ENCODE measurements at places on chromosomes 6 and 20.

DNA sequence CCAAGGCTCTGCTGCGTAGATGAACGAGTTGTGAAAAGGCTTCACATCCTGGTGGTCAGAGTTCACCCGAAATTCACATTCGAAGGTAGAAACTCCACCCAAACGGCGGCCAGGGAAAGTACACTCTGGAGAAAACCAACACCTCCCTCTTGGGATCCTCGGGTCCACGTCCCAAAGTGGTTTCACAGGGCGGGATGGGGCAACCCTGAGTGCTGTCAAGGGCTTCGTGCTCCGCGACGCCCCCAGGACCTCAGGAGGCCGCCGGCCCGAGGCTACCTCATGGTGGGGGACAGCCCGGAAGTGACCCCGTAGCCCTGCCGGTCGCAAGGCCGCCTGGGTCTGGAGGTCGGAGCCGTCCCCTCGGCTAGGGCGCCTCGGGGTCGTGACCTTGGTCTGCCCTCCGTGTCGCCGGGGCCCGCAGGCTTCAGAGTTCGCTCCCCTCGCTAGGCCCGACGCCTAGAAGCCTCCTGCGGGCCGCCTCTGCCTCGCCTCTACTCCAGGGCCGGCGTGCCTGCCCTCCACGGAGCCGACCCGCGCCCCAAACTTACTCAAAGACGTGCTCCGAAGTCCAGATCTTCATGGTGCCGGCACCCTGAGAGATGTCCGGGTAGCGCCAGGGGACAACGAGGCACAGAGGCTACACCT is at the start of gene PRELID3B:
Gene PRELID3B (minus strand): TSS at position 636 of the 645 bp plus-strand sequence. CDS start 56 bp downstream, at position 580.
- DNase-seq: peak; percentile 61
- H3K4me1 ChIP-seq: peaks cover 28% of the 10 kb centered on the region
- peak within 1 kb of the TSS; percentile 93 for H3K4me3 ChIP-seq
- peak within 1 kb of the TSS; percentile 76 for H3K27ac ChIP-seq

DNA sequence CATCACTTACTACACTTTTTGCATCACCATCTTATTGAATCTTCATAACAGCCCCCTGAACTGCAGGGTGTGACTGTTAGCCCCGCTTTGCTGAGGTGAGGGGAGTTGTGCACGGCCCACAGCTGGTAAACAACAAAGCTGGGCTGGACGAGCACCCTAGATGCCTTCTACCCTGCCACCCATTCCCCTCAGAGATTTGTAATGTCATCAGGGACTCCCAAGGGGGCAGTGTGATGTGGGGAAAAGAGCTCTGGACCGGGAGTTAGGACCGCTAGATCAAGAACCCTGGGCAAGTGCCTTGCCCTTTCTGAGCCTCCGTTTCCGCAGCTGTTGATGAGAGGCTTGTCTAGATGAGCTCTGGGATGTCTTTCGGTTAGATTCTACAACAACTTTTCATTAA is 20.9 kb downstream of the PKIG start:
- DNase-seq: no peak
- H3K4me3 ChIP-seq: no peak overlapping the region
- H3K27me3 ChIP-seq: no peaks in the 10 kb centered on the region
- no peak overlapping the region for H3K27ac ChIP-seq
- no peaks in the 10 kb centered on the region for H3K36me3 ChIP-seq

DNA sequence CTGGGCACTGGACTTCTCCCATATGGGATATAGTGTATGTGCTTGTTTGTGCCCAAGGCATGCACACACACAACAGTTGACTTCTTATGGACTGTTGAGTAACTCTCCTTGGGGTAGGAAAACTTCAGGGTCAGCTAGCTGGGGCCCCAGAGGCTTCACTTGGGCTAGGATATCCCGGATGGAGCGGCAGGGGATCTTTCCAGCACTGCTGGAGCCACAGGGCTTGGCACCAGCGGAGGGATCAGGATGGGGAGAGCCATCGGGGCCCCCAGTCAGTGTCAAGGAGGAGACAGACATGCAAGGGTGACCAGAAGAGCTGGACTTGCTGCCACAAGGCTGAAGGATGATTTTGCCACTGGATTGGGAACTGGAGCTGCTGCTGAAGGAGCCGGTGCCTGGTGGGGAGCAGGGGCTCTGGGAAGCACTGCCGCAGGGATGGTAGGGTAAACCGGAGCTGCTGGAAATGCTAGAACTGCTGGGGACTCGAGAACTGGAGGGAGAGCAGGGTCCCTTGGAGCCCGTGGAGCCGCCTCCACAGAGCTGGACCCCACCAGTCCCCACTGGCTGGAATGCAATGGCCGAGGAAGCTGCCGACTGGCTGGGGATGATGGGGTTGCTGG is 1.5 kb downstream of the PSORS1C1 start:
- H3K36me3 ChIP-seq: no peaks in the 10 kb centered on the region
- no peak overlapping the region for H3K27ac ChIP-seq
- no peaks in the 10 kb centered on the region for H3K4me1 ChIP-seq
- DNase-seq: no peak

- H3K4me3 ChIP-seq: no peak overlapping the region
- H3K4me1 ChIP-seq: no peaks in the 10 kb centered on the region
- H3K27me3 ChIP-seq: no peaks in the 10 kb centered on the region
- H3K36me3 ChIP-seq: no peaks in the 10 kb centered on the region
- DNase-seq: no peak
- no peak overlapping the region for H3K27ac ChIP-seq
Observed at GRCh38 chr6:88263591-88263990, 97.4 kb upstream of the CNR1 start.

DNA sequence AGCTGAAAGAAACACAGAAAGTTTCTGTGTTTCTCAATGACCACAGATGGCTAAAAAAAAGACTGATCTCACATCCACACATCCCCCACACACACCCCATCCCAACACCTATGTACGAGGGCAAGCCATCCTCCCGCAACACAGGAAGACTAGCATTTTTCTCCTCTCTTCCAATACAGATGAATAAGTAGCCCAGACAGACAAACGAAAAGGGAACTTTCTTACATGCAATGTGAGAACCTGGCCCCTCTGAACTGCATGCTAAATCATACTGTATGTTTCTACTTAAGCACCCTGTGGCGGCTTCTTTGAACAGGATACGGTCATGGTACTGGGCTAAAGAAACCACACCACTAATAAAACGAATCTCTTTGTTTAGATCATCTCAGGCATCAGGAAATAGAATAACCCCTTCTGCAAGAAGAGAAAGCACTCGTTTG is 116.2 kb downstream of the GMDS start:
- H3K27me3 ChIP-seq: no peaks in the 10 kb centered on the region
- no peaks in the 10 kb centered on the region for H3K36me3 ChIP-seq
- H3K27ac ChIP-seq: no peak overlapping the region
- DNase-seq: no peak
- no peak overlapping the region for H3K4me3 ChIP-seq

- DNase-seq: no peak
- H3K27me3 ChIP-seq: no peaks in the 10 kb centered on the region
- no peaks in the 10 kb centered on the region for H3K4me1 ChIP-seq
- no peak overlapping the region for H3K4me3 ChIP-seq
- H3K36me3 ChIP-seq: no peaks in the 10 kb centered on the region
Observed at GRCh38 chr6:36329798-36330291, 6.8 kb downstream of the BNIP5 start.

DNA sequence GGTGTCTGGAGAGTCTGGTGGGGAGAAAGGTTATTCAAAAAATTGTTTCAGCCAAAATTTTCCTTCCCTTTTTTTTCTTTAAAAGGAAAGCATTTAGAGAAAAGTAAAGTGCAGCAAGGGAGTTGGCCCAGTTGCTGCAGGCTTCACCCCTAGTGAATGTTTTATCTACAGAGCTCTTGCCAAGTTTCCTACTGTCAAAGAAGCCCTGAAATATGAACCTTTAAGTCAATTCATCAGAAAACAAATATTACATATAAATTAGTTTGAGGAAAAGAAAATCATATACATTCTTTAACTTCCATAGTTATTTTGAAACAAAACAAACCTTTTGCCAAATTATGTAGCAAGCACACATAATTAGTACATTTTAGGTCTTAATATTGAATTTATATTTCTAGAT is 25.0 kb upstream of the HMGCLL1 start:
- DNase-seq: no peak
- H3K27ac ChIP-seq: no peak overlapping the region
- H3K4me3 ChIP-seq: no peak overlapping the region
- H3K36me3 ChIP-seq: no peaks in the 10 kb centered on the region

DNA sequence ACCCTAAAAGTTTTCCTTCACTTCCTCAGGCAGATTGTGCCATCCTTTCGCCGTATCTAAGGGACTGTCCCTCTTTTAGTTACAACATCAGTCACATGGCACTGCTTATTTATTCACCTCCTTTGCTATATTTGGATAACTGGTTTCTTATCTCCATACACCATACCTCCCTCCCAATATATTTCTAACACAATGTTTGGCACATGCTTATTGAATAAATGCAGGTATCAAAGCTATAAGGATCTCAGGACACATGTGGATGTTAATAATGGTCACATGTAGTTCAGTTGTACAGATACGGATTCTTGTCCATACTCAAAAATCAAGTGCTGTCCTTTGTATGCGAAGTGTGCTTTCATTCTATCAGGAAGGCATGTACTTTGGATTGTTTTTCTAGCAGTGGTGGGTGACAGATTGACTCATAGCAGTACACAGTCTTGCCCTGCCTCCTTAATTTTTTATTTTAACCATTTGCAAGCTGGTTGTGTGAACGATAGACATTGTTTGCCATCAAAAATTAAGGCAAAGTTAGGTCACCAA is 407.1 kb upstream of the RUNX2 start:
- H3K4me1 ChIP-seq: no peaks in the 10 kb centered on the region
- no peak overlapping the region for H3K4me3 ChIP-seq
- no peaks in the 10 kb centered on the region for H3K36me3 ChIP-seq
- H3K27ac ChIP-seq: no peak overlapping the region
- DNase-seq: no peak

- H3K27ac ChIP-seq: no peak overlapping the region
- no peak for DNase-seq
- H3K36me3 ChIP-seq: no peaks in the 10 kb centered on the region
- no peaks in the 10 kb centered on the region for H3K4me1 ChIP-seq
- no peak overlapping the region for H3K4me3 ChIP-seq
- H3K27me3 ChIP-seq: no peaks in the 10 kb centered on the region
Observed at GRCh38 chr6:12077021-12077710, 65.1 kb downstream of the HIVEP1 start.

DNA sequence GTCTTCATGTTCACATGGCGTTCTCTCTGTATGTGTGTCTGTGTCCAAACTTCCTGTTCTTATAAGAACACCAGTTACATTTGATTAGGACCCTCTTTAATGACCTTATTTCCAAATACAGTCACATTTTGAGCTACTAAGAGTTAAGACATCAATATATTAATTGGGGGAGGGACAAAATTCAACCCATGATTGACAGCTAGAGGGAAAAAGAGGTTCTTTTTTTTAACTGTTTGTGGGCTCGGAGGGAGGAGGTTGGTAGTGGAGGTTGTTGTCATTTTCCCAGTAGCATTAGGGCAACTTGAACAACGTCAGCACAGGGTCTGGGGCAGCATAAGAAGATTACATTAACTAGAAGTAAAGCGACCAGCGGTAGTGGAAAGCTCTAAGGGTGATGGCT is 2.3 kb upstream of the GMDS start:
- H3K36me3 ChIP-seq: no peaks in the 10 kb centered on the region
- H3K27me3 ChIP-seq: no peaks in the 10 kb centered on the region
- no peak overlapping the region for H3K27ac ChIP-seq
- H3K4me3 ChIP-seq: no peak overlapping the region

DNA sequence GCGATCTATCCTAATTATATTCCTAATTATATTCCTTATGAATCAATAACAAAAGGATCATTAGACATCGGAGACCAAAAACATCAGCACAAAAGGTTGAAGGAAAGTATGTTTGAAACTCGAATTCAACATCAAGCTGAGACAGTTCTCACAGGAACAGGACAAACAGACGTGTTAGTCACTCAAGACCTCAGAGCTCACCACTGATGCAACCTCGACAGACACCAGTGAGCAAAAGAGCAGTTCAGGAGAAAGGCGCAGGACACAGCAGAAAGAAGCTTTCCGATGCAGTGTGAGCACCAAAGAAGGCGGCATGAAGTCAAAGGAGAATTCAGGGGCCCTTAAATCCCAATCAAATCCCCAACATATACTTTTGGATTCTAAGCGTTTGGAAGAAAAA is 6.3 kb upstream of the RAMACL start:
- no peak overlapping the region for H3K4me3 ChIP-seq
- no peak for DNase-seq
- no peaks in the 10 kb centered on the region for H3K27me3 ChIP-seq
- H3K4me1 ChIP-seq: no peaks in the 10 kb centered on the region
- no peak overlapping the region for H3K27ac ChIP-seq
- H3K36me3 ChIP-seq: no peaks in the 10 kb centered on the region

GRCh38 chr20:56429502-56429901 is 17.4 kb downstream of the CASS4 start:
- H3K4me1 ChIP-seq: no peaks in the 10 kb centered on the region
- no peaks in the 10 kb centered on the region for H3K27me3 ChIP-seq
- DNase-seq: peak; percentile 23
- no peaks in the 10 kb centered on the region for H3K36me3 ChIP-seq

GRCh38 chr20:4568361-4568959 is 153.2 kb upstream of the PRND start:
- no peak overlapping the region for H3K4me3 ChIP-seq
- no peak for DNase-seq
- H3K27me3 ChIP-seq: no peaks in the 10 kb centered on the region
- H3K4me1 ChIP-seq: no peaks in the 10 kb centered on the region
- no peak overlapping the region for H3K27ac ChIP-seq

- no peaks in the 10 kb centered on the region for H3K4me1 ChIP-seq
- H3K36me3 ChIP-seq: no peaks in the 10 kb centered on the region
- no peaks in the 10 kb centered on the region for H3K27me3 ChIP-seq
- H3K4me3 ChIP-seq: no peak overlapping the region
Observed at GRCh38 chr6:7812623-7813022, 86.7 kb downstream of the BMP6 start.

DNA sequence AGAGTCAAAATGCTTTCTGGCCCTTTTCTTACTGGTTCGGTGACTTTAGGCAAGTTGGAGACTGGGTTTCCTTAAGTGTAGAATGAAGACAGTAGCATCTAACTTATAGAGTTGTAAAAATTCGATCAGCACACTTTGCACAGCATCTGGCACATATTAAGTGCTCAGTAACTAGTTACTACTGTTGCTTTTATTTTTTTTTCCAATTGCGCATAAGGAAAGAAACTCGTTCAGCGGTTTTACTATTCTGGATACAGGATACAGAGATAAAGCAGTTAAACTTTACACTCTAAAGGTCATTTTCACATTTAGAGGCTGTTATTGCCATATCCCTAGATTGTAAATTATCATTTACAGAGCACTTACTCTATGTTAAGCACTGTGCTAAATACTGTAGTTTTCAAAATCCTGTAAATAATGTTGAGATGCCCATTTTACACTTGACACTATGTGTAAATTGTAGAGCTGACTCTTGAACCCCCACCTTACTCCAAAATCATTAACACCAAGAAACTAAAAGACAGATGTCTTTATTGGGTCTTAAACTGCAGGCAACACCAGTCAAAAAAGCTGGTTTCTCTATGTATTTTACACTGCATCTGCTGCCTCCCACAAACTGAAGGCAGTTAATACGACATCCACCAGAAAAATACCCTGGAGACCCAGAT is 886 bp downstream of the ROMO1 start:
- DNase-seq: no peak
- peaks cover 35% of the 10 kb centered on the region for H3K36me3 ChIP-seq
- no peaks in the 10 kb centered on the region for H3K27me3 ChIP-seq
- H3K4me1 ChIP-seq: peaks cover 8% of the 10 kb centered on the region
- H3K4me3 ChIP-seq: peak overlapping the region; percentile 95
- peak overlapping the region; percentile 71 for H3K27ac ChIP-seq

All from right lobe of liver (tissue), 6 donors.